ENCODE measurements at places on chromosomes 1 and 21.
A peak's percentile ranks its signal among the peaks of the same experiment; 100 is the strongest.

DNA sequence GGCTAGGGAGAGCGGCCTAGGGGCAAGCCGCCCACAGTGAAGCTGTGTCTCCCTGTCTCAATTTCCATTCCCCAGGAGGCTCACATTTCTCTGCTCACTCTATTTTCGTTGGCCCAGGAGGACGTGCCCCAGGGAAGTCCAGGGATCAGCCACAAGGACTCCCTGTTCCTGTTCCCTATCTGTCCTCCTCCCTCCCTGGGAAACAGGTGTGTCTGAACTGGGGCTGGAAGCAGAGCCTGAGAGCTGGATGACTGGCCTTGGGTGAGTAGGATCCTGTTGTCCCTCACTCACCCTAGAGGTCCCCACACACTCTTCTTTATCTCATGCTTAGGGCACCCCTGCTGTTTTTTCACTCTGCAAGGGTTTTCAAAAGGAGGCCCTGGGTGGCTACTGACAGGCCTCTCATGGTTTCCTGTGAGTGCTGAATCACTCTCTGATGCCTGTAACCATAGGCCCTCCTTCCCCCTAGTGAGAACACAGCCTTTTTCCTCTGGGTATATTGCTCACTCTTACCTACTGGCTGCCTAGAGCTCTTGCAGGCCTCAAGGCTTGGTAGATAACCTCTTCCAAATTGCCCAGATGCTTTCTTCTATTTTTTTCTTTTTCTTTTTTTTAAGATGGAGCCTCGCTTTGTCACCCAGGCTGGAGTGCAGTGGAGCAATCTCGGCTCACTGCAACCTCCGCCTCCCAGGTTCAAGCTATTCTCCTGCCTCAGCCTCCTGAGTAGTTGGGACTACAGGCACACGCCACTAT lies 3.3 kb upstream of the UTP11 start:
- DNase-seq, result no peak

GRCh38 chr1:236541710-236542109 lies 17.9 kb downstream of the LGALS8 start:
- no peak for DNase-seq

DNA sequence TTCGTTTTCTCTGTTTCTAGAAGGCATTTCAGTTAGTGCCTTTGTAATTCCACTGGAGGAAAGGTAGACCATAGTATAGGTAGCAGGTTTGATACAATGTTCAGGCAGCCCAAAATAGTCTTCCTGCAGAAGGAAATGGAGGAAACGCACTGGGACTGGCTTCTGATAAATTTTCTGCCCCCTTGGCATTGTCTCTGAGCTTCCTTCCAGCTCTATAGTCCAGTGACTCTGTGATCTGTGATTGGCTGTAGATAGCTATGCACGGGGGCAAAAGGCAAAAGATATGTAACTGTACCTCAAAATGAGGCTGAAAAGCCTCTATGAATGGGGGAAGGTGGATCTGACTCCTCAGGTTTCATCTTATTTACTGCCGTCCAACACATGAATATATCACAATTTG lies 5.8 kb upstream of the MAGOH start:
- DNase-seq, result no peak

DNA sequence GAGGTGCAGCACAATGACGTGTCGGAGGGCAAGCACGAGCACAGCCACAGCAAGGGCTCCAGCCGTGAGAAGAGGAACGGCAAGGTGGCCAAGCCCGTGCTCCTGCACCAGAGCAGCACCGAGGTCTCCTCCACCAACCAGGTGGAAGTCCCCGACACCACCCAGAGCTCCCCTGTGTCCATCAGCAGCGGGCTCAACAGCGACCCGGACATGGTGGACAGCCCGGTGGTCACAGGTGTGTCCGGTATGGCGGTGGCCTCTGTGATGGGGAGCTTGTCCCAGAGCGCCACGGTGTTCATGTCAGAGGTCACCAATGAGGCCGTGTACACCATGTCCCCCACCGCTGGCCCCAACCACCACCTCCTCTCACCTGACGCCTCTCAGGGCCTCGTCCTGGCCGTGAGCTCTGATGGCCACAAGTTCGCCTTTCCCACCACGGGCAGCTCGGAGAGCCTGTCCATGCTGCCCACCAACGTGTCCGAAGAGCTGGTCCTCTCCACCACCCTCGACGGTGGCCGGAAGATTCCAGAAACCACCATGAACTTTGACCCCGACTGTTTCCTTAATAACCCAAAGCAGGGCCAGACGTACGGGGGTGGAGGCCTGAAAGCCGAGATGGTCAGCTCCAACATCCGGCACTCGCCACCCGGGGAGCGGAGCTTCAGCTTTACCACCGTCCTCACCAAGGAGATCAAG lies 107.5 kb upstream of the VAMP3 start:
- no peak for DNase-seq

DNA sequence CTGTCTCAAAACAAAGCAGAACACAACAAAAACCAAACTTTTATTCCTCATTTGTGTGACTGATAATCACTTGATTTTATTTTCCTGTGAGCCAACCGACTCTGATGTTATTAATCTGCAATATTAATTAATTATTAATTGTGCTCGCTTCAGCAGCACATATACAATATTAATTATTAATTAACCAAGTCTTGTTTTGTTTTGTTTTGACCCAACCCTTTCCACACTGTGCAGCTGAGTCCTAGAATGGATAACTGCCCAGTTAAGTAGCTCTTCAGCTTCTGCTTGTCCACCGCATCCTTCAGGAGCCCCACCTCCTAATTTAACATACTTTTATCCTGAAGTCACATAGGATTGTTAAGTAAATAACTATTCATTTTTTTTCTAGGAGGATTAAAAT lies 47.4 kb upstream of the EXO1 start:
- DNase-seq, result no peak

DNA sequence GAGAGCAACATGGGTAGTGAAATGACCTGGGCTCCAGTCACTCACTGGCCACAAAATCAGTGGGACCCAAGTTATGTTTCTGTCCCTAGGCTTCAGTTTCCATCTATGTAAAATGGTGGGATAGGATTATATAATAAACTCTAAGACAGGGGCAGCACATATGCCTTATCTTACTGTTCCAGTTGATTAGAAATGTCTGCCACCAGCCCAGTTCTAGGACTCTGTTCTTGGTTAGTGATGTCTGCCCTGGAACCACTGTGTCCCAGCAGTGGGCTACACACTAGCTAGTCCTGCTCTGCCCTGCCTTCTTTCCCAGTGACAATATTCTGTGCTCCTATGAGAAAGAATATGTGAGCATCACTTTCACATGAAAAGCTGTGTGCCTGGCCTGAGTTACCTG lies 138.3 kb downstream of the PCNX2 start:
- DNase-seq, result no peak

DNA sequence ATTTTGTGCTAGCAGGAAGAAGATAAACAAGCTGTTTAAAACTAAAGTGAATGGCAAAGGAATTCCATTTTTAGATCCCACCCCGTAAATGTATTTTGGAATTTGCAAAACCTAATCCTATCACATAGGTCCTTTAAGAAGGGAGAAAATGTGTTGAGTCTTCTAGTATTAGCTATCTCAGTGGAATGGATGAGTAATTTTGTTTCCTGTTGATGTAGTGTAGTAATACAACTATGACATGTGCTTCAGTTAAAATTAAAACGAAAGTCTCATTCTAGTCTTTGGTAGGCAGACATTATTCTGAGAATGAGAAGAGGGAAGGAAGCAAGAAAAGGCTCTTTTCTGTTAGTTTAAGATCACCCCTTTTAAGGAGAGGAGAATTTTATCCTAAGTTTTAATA lies 265.9 kb upstream of the C1orf105 start:
- DNase-seq, result no peak

- no peak for DNase-seq
Observed at GRCh38 chr21:37396855-37397254, 30.3 kb downstream of the DYRK1A start.

- no peak for DNase-seq
Observed at GRCh38 chr21:44548381-44548780, 2.9 kb downstream of the KRTAP10-2 start.

DNA sequence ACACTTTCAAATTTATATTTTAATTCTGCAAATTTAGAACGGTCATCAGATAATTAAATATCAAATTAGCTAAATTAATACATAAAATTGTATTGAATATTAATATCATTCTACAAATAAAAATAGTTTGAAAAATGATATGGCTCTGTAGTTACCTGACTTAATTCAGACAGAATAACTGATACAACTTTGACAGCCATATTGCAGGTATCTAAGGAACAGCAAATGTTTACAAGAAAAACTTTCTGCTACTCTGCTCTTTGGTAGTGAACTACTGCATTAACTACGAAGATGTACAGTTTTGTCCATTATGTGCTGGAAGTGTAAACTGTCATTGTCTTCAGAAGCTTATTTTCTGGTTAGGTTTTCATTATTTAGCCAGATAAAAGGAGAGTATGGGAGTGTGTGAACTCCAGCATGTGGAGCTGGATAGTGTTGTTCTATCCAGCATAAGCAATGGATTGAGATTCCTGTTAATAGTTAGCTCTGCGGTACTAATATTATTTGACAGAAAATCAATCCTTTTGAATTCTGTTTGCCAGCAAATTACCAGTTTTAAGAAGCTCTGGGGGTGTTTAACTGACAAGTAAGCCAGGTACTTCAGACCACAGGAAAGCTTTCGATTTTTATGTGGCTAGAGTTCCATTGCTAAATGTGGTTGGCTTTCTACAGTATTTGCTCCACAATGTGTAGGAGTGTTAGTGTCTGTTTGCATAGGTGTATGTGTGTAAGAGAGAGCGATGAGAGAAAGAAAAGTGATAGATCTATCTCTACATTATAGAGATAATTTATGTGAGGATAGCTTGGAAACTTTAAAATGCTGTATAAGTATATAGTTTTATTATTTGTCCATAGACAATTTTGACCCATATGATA lies 247.9 kb downstream of the GRIK1 start:
- no peak for DNase-seq

DNA sequence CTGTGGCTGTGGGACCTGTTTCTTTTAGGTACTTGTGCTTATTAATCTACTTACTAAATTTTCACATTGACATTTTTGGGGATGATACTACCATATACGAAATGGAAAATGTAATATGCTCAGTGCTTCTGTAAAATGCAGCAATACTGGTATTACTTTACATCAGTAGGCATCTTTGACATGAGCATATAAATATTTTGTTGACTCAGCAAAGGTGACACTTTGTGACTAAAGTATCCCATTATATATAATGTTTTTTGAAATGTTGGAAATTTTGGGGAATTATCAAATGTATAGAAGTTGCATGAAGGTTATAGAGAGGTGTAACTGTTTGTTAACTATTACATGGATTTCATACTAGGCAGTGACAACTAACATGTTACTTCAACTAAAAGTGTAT lies 2.3 kb upstream of the FAM177B start:
- DNase-seq, result no peak

- DNase-seq, result no peak
Observed at GRCh38 chr1:44848456-44849181, 5.6 kb upstream of the PTCH2 start.

- no peak for DNase-seq
Observed at GRCh38 chr1:183947988-183948387, 89.5 kb downstream of the COLGALT2 start.

DNA sequence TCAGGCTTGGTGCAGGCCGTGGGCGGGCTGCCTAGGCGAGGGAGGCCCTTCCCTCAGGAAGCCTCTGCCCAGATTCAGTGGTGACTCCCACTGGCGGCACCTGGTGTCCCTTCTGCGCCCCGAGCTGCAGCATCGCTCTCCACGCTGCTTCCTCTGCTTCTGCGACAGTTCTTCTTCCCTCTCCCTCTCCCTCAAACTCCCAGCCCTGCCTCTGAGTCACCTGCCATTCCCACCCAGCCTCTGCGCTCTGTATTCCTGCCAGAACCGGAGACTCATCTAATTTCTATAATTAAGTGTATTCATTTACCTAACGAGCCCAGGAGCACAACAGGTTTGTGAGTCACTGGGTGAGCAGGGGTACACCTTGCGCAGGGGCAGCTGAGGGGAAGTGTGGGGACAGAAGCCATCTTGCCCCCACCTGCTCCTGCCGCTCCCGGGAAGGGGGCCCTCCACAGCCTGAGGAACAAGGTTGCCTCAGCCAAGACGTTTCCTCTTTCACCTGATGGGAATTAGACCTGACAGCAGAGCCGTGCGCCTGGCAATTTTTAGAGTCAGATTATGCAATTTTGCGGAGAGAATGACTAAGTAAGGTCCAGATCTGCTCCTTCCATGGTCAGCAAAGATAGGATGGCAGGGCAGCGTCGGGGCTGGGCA lies 19.4 kb downstream of the KCNC4 start:
- DNase-seq, result no peak

GRCh38 chr1:172401477-172401876 lies 19.0 kb upstream of the C1orf105 start:
- DNase-seq, result peak; percentile 55

GRCh38 chr1:78003070-78003746 lies 1.5 kb upstream of the DNAJB4 start:
- DNase-seq, result no peak

DNA sequence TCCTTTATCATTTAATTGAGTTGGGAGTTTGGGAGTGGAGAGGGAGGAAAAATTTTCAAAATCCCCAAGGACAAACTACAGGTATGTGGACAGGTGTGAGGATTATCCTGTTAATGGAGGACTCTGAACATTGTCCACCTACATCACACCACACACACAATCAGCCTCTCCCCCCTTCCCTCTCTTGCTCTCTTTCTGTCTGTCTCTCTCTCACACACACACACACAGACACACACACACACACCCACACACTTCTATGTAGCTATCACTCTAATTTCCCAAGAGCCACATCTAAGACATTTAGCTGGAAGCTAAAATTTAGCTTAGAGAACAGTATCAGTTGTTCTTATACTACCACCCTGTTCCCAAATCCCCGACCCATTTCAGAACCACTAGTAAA lies 1.5 kb downstream of the S100A8 start:
- DNase-seq, result no peak

DNA sequence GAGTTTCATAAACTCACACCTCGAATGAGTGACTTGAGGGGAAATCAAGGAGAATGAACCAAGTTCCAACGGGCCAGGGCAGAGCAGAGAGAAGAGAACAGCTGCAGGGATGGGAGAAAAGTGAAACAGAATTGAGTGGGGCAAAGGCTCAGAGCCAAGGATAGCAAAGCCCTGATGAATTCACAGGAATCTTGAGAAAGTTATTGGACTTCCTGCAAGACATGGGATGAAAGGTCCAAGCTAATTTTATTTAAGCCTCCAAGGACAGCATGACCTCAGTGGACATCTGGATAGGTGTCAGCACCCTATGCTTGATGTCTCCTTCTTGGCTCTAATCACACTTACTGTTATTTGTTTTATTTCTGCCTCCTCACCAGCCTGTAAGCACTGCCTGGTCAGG lies 43.0 kb upstream of the RAVER2 start:
- no peak for DNase-seq
